ENCODE measurements at places on chromosomes 6 and 20. TPM values are rescaled to one million over a fixed set of nuclear protein-coding genes. Genes with fewer than 3 reads are reported as not detected.

DNA sequence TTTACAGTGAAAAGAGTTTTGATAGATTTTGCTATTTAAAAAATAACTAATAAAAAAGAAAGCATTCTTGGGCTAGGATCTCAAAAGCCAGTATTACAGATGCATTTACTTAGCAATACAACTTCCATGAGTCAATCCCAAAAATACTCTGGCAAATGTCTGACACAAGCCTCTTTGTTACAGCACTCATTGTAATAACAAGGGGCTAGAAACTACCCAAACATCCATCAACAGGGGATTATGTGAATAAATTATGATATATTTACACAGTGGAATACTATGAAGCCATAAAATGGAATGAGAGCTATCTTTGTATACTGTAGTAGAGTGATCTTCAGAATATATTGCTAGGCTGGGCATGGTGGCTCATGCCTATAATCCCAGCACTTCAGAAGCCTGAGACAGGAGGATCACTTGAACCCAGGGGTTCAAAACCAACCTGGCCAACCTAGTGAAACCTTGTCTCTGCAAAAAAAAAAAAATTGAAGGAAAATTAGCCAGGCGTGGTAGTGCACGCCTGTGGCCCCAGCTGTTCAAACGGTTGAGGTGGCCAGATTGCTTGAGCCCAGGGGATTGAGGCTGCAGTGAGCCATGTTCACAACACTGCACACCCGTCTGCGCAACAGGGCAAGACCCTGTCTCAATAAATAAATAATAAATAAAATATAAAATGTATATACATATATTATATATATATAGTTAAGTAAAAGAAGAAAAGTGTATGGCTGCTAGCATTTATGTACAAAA lies 34.7 kb upstream of the TOP1 start:
- DNase-seq: no peak

DNA sequence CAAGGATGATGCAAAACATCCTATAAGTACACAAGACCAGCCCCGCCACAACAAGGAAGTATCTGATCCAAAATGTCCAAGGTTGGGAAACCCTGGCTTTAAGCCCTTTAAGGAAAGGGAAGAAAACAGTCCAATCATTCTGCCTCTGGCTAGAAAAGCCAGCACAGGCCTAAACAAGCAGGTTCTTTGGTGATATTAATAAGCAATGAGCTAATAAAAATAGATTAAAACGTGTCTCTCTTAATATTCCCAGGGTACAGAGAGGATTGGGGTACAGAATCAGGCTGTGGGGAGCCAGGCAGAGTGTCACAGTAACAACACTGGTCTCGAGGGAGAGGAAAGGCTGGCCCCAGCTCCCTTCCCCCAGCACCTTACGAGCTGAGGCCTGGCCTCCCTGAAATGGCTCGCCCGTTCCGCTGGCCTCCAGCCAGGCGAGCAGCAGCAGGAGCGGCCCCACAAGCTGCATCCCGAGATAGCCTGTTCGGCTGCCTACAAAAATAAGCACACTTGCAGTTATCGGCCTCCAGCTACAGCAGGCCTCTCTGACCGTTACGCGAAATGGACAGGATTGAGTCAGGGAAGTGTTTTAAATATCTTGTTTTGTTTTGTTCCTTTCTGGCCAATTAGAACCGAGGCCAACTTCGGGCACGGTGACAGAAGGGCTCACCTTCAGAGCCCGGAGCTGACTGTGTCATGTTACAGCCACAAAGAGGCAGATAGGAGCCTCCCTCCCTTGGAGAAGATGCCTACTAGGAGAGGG lies 4.0 kb upstream of the ZMYND8 start:
- DNase-seq: peak; percentile 94

DNA sequence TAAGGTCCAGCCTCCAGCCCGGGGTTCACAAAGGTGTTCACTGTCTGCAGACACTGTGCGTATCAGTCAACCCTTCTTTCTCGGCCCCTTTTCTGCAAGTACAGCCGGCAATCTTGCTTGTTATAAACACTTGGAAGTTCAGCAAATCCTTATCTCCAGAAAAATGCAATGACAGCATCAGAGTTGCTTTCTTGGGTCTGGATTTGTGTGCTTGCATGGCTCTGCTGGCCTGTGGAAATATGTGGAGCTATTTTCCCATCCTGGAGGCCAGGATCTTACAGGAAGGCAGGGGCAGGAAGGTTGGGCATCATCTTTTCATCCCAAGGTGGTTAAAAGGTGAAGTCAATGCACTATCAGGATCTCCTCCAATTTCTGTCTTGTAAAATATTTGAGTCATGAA lies 100.3 kb downstream of the SMOC2 start:
- DNase-seq: peak; percentile 45

The GMPR gene
- total RNA-seq: 125 TPM

DNA sequence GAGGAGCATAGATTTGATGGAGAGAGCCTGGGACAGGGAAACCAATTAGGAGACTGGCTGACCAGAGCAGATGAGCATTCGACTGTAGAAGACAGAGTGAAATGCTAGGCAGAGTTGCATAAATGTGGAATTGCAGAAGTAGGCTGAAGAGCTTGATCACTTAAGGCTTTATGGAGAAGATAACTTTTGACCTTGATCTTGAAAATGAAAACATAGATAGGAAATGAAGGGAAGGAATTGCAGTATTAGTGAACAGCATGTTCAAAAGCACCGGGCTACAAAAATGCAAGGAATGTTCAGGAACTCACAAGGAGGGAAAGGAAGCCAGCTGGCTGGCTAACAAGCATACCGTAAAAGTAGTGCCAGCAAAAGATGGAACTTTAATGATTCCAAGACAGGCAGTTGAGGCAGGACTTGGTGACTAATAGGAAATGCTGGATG lies 20.5 kb upstream of the LTV1 start:
- no peak for DNase-seq

- DNase-seq: no peak
Observed at GRCh38 chr20:21134883-21135493, 9.1 kb downstream of the KIZ start.

DNA sequence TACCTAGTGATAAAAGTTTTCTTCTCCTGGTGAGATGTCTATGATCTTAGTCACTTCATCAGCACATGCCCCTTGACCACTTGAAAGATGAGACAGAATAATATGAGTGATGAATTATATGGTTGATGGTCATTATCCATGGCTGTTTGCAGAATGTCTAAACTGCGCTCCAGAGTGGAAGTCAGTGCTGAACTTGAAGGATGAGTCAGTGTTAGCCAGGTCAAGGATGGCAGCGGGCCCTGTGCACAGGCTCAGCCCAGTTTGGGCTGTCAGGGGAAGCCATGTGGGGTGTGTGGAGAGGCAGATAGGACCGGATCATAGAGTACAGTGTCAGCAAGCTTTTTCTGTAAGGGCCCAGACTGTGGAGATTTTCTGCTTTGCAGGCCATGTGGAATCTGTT lies 67.2 kb upstream of the KIF25 start:
- DNase-seq: no peak

The OR2H2 gene
- total RNA-seq: not detected

GRCh38 chr20:57529810-57530209 lies 4.9 kb upstream of the CTCFL start:
- DNase-seq: no peak

- DNase-seq: no peak
Observed at GRCh38 chr6:151690303-151690702, 117.2 kb upstream of the ESR1 start.

- no peak for DNase-seq
Observed at GRCh38 chr6:153618371-153619322, 420.4 kb upstream of the OPRM1 start.

DNA sequence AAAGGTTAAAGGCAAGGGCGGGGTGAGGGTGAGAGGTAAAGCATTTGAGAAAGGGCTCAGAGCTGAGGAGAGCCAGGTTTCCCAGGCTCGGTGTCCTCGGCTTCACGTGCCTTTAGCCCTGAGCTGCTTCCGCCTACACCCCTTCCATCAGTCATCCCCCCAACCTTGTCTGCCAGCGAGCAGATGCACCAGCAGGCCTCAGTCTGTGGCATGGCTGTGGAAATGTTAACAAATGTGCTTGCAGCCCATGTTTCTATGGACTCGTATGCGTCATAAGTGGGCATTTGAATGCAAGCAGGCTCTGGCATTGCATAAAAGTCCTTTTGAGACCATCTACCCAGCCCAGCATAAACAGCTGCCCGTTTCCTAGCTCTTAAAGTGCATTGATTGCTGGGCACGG lies 88.8 kb downstream of the SYNJ2 start:
- DNase-seq: no peak

- no peak for DNase-seq
Observed at GRCh38 chr20:22590662-22591061, 6.3 kb upstream of the FOXA2 start.

GRCh38 chr6:36692220-36692619 lies 5.4 kb upstream of the RAB44 start:
- DNase-seq: peak; percentile 74

DNA sequence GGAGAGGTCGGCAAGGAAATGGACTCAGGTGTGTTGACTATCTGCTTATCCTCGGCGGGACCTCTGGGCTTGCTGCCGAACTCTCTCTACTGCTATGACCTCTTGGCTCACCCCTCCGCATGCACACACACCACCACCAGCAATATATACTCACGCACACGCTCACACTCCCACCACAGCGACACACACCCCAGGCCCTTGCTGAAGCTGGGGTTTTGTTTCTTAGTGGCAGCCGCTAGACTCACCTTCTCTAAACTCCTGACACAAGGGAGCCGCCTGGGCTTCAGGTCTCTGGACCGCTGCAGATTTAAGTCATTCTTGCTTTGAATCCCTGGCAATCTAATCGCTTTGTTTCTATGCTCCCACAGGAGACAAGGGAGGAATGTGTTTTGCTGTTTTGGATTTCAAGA lies 59.4 kb upstream of the BACH2 start:
- peak; percentile 55 for DNase-seq

- no peak for DNase-seq
Observed at GRCh38 chr6:147621263-147621662, 112.8 kb downstream of the SAMD5 start.

DNA sequence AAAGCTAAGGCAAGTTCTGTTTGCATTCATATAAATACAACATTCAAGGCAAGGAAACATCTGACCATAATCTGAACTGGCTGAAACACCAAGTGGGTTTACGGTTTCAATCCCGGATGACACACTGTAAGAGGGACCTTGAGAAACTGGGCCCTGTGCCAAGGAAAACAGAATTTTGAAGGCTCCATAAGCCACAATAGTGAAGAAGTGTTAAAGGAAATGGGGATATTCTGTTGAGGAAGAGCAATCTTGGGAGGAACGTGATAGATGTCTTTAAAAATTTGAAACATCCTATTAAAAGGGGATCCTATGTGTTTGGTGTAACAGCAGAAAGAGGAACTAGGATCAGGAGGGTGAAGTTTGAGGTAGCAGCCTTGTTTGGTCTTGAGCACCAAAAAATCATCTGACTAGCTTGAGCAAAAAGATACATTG lies 82.4 kb upstream of the TAB2 start:
- no peak for DNase-seq

The LAMA5 gene
- total RNA-seq: 89.3 TPM

DNA sequence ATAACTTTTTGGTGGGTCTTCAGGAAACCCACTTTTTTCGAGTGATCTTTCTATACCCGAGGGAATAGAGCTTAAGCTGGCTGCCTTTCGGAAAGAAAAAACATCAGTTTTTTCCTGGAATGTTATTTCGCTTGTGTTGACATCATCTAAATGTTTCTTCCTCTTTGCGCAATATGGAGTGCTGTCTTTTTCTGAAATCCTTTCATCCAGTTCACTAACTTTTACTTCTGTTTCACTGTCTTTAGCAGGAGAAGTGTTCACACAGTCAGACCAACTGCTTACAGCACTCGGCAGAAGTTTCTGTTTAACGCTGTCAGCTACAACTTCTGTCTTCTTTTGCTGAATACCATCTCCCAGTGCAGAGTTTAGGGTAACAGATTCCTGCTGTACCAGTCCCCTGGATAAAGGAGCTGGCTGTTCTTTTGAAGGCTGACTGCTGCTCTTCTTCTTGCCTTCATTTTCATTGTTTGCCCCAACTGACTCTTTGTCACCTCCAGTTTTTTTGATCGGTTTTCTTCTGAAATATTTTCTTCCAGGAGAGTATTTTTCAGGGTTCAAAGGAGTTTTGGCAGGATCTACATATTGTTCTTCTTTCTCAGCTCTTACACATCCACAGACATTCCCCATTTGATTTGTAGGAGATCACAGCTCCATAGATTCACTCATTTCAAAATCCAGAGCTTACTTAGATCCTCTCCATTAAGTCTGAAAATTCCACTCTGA lies 50.0 kb upstream of the DST start:
- DNase-seq: no peak

DNA sequence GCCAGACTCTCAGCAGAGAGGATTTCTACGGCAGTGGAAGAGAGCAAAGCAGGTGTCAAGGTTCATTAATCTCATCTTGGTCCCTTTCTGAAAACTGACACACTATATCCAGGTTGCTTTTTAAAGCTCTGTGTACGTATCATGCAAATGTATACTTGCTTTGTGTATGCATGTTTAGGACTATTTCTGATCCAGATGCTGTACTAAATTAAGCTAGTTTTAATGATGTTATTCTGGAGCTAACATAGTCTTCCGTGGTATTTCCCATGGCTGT lies 59.2 kb upstream of the SNX9 start:
- DNase-seq: no peak

DNA sequence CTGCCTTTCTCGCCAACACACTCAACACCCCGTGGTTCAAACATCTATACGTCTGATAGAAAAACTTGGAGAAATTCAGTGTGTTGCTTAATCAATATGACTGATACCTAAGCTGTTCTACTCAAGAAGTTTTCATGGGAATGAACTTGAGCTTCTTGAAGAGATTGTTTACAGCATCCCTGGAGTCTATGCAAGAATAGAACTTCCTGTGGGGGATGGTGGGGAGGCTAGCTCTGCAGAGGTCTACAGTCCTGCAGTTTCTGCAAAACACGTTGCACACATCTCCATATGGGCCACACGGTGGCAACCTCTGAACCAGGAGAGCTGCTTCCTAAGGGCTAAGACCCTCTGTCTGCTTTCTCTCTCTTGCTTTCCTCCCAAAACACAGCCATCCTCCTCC lies 32.7 kb upstream of the FANCE start:
- no peak for DNase-seq

GRCh38 chr6:75196081-75196687 lies 9.7 kb downstream of the COL12A1 start:
- no peak for DNase-seq

The TTK gene
- 0.43 TPM for total RNA-seq

GRCh38 chr6:9064156-9064555 lies 628.8 kb upstream of the SLC35B3 start:
- no peak for DNase-seq

DNA sequence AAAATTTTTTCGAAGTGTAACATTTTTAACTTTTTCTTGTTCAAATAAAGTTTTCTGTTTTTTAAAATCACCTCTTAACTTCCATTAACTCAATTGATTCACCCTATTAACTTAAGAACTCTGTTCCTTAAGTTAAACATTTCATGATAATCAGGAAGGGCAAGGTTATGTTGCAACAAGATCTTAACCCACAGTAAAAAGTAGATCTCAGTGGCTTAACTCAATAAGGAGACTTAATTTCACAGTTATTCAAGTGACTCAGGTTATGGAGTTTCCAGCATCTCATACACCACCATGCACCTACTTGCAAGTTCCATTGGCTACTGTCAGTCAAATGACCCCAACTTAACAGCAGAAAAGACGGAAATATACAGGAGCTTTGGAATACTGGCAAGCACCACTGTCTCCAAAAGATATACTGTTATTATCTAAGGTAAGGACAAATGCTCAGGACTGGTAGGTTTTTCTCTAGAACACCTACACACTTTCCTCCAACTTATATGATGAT lies 11.2 kb downstream of the HLA-DQB1 start:
- no peak for DNase-seq
